ENCODE measurements at places on chromosomes 6 and 20.

DNA sequence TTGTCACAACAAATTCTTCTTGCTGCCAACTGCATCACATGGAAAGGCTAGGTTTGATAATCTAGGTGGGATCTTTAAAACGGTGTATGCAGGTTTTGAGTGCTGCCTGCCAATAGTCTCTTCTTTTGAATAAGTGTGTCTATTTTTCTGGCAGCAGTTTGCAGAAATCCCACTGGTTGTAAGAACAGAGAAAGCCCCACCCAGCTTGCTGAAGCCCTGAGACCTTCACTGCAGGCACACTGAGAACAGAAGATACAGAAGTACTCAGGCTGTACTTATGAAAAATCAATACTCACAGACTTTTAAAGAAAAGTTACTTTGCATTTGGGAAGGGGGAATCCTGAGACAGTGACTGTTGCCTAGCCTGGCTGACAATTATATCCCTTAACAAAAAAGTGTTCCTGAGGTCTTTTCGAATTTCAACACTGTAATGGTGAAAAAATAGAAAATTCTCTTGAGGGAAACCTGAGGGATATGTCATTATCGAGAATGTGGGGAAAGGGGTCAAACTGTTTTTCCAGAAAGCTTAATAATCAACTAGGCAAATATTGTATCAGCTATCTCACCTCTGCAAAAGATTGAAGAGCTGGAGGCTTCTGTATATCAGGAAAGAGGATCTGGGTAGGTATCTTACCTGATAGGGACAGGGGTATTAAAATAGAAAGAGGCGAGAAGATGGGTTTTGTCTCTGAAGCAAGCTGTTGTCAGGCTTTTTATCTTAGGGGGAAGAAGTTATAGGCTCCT lies 199.9 kb downstream of the LRFN2 start:
- no peak overlapping the region for H3K27ac ChIP-seq
- H3K36me3 ChIP-seq, result no peaks in the 10 kb centered on the region
- no peaks in the 10 kb centered on the region for H3K4me1 ChIP-seq
- no peak overlapping the region for H3K4me3 ChIP-seq

GRCh38 chr20:38534756-38535155 lies 46.2 kb upstream of the ADIG start:
- no peaks in the 10 kb centered on the region for H3K27me3 ChIP-seq
- H3K4me3 ChIP-seq, result no peak overlapping the region
- no peak for DNase-seq

- H3K27ac ChIP-seq, result no peak overlapping the region
- no peaks in the 10 kb centered on the region for H3K36me3 ChIP-seq
- H3K27me3 ChIP-seq, result no peaks in the 10 kb centered on the region
- no peaks in the 10 kb centered on the region for H3K4me1 ChIP-seq
Measured at GRCh38 chr20:34334654-34335407, 28.2 kb upstream of the ITCH start.

- H3K4me3 ChIP-seq, result no peak overlapping the region
- DNase-seq, result no peak
- H3K4me1 ChIP-seq, result 0 out of 2 replicates have a peak, but pooled peaks cover 2% of the 10 kb centered on the region
Measured at GRCh38 chr6:45613656-45614055, 235.9 kb upstream of the SUPT3H start.

DNA sequence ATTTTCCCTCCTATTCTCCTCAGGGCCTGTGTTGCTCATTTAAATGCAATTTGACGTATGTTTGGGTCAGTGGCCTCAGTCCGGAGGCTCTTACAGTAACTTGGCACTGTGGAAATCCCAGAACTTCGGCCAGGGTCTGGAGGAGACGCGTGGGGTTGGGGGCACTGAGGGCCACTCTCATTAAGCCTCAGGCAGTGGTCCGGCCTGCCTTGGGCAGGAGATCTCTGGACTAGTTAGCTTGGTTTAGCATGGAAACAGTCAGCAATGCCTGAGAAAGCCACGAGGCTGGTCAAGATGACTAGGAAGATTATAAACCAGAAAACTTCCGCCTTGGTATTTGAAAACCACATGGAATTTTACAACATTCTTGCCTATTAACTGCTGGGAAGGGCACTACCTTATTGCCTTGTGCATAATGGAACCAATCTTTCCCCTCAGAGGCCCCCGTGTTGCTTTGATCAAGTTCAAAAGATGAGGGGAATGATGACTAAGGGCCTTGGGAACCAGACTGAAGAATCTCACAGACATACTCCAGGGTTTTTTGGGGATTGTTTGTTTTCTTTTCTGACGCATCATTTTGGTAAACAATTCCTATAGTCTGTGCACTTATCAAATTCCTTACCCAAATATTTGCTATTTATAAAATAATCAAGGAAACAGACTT lies 206.0 kb upstream of the PREP start:
- H3K4me1 ChIP-seq, result no peaks in the 10 kb centered on the region
- H3K27me3 ChIP-seq, result no peaks in the 10 kb centered on the region
- no peaks in the 10 kb centered on the region for H3K36me3 ChIP-seq
- DNase-seq, result no peak
- no peak overlapping the region for H3K27ac ChIP-seq

DNA sequence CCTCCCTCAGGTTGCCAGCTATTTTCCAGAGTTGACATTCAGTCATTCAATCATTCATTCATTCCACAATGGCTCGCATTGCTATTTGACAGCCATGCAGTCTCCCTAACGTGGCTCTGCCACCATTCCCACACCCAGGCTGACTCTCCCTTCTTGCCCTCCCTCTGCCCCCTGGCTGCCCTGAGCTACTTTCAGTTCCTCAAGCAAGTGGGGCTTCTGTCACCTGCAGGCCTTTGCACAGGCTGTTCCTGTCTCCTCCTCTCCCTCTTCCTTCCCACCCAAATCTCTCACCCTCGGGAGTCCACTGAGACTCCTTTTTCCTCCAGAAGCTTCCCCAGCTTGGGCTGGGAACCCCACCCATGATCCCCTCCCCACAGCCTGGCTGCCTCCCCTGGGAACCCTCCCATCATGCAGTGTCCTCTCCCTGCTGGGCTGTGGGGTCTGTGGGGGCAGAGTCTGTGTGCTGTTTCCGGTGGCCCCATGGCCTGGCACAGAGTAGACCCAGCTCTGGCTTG lies 2.6 kb downstream of the PACSIN1 start:
- H3K27ac ChIP-seq, result no peak overlapping the region
- H3K4me3 ChIP-seq, result no peak overlapping the region
- DNase-seq, result no peak
- H3K4me1 ChIP-seq, result 0 out of 2 replicates have a peak, but pooled peaks cover 2% of the 10 kb centered on the region

- H3K4me3 ChIP-seq, result no peak overlapping the region
- H3K27me3 ChIP-seq, result no peaks in the 10 kb centered on the region
- no peak for DNase-seq
- H3K36me3 ChIP-seq, result no peaks in the 10 kb centered on the region
Measured at GRCh38 chr6:6328451-6328850, 8.0 kb upstream of the F13A1 start.

DNA sequence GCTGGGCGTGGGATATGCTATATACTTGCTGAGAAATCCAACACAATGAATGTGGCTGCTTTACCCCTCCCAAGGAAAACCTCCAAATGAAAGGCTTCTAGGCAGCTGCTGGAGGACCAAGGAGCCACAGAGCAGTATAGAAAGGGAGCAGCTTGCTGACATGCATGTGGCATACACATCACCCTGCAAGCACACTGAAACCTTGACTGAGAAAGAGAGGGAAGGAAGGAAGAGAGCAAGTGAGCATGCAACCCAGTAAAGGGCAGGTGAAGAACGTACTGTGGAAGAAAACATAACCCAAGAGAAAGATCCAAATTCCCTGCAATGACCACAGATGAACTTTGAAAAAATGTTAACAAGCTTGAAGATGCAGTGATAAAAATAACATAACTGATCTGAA lies 543.0 kb downstream of the KIF16B start:
- no peaks in the 10 kb centered on the region for H3K36me3 ChIP-seq
- H3K4me3 ChIP-seq, result no peak overlapping the region
- no peak overlapping the region for H3K27ac ChIP-seq
- no peak for DNase-seq
- H3K27me3 ChIP-seq, result no peaks in the 10 kb centered on the region
- peaks cover 5% of the 10 kb centered on the region for H3K4me1 ChIP-seq

DNA sequence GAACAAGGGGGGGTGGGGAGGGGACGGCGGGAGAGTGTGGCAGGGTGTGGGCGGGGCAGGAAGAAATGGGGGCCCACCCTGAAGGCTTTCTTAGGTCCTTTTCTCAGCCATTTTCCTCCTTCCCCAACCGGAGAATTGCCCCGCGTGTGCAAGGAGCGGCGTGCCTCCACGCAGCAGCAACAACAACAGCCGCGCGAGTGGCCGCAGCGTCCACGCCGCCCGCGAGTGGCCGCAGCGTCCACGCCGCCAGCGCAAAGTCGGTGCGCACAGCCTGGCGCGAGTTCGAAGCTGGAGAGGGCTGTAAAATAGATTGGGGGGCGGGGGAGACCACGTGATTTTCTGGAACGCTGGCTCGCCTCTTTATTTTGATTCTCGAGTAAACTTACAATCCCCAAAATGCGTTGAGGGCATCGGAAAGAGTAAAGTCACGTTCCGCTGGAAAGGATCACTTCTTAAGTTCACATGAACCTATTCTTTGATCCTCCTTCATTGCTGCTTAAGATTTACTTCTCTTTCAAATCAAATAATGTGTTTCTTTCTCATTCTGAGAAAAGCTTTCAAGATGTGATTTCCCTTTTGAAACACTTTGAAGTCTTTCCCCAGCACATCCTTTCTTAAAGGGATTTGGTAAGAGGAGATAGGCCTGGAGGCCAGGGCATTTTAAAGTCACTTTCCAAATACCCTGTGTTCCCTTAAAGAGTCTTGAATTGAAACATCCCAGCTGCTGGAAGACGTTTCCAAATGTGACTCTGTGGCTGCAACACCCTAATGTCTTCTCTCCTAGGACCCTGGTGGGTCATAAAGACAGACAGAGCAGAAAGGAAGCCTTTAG lies 66.7 kb upstream of the ZNF217 start:
- H3K4me3 ChIP-seq, result peak overlapping the region; percentile 1
- H3K36me3 ChIP-seq, result no peaks in the 10 kb centered on the region
- H3K4me1 ChIP-seq, result peaks cover 2% of the 10 kb centered on the region
- no peak for DNase-seq
- no peak overlapping the region for H3K27ac ChIP-seq

- H3K36me3 ChIP-seq, result no peaks in the 10 kb centered on the region
- no peaks in the 10 kb centered on the region for H3K27me3 ChIP-seq
- H3K4me1 ChIP-seq, result no peaks in the 10 kb centered on the region
- DNase-seq, result no peak
- no peak overlapping the region for H3K4me3 ChIP-seq
Measured at GRCh38 chr20:4411744-4412143, 310.0 kb upstream of the PRND start.

GRCh38 chr6:57310817-57311157 lies 6.6 kb upstream of the PRIM2 start:
- no peak overlapping the region for H3K4me3 ChIP-seq
- no peaks in the 10 kb centered on the region for H3K36me3 ChIP-seq
- no peaks in the 10 kb centered on the region for H3K4me1 ChIP-seq
- no peaks in the 10 kb centered on the region for H3K27me3 ChIP-seq
- no peak for DNase-seq

DNA sequence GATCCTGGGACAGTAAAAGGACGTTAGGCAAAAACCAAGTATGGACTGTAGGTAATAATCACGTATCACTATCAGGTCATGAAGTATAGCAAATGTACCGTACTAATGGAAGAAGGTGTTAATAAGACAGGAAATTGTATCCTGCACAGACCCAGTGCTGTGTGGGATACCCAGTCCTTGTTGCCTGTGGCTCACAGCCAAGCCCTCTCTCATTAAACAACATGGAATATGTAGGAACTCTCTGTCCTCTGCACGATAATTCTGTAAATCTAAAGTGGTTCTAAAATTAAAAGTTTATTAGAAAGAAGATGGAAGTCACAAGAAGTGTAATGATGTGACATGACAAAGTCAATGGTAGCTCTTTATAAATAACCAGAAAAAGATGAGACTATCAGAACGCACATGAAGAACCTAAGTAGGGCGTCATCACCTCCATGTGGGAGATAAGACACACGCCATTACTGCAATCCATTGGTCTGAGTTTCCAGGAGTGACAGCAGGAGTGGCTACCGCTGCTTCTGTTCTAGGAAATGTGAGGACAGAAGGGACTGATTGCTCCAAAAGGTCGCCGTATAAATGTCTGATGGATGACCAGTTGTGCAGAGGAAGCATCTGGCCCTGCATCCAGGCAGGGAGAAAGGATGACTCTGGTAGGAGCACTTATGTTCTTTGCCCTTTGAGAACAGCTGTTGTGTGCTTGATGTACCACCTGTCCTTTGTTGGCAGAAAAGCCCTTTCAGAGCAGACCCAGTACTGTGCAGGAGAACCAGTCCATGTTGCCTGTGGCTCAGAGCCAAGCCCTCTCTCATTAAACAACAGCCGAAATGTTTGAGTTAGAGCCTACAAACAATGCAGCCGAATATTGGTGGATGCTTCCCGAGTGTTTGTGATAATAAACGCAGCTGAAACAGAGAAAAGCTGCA lies 125.6 kb downstream of the FIG4 start:
- no peaks in the 10 kb centered on the region for H3K4me1 ChIP-seq
- no peaks in the 10 kb centered on the region for H3K27me3 ChIP-seq
- no peak for DNase-seq
- H3K36me3 ChIP-seq, result no peaks in the 10 kb centered on the region
- H3K4me3 ChIP-seq, result no peak overlapping the region

DNA sequence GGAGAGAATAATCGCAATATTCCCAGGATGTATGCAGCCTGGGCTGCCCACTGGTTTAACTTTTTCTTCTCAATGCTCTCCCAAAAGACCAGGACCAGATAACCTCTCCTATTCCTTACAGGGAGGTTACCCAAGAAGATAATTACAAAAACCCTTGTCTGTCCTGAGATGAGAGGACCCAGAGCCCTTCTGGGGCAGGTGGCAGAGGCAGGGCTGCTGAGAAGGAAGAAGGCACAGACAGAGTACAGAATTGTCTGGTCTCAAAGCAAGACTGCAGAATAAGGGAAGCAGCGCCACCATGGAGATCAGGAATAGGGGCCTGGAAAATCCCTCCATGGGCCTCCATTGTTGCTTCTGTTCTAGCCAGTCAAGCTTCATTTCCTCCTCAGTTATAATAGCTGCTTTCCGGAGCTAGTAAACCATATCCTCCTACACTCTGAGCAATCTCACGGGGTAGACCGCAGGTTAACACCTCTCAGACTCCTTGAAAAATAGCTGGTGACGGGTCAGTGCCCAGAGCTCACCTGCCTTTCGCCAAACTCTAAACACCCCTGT lies 463 bp upstream of the HLA-DMB start:
- no peak overlapping the region for H3K27ac ChIP-seq
- no peaks in the 10 kb centered on the region for H3K36me3 ChIP-seq
- H3K4me1 ChIP-seq, result no peaks in the 10 kb centered on the region
- no peak overlapping the region for H3K4me3 ChIP-seq
- no peaks in the 10 kb centered on the region for H3K27me3 ChIP-seq

DNA sequence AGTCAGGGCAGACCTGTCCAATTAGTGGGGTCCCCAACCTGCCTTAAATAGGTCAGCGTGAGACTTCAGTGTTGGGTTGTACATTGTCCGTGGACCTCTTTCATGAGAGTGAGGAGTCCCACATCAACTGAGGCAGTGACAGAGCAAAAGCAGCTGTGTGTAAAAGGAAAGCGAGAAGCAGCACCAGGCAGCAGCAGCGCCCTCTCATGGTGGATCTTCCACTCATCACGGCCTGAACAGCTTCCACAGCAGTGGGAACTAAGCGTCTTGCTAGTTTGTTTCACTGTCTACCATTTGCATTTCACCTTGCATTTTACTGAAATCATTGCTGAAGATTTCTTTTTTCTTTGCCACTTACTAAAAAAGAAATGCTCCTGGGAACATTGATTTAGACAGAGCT lies 333.8 kb downstream of the PKHD1 start:
- H3K27ac ChIP-seq, result no peak overlapping the region
- H3K4me1 ChIP-seq, result no peaks in the 10 kb centered on the region
- H3K4me3 ChIP-seq, result no peak overlapping the region
- H3K36me3 ChIP-seq, result no peaks in the 10 kb centered on the region
- peak; percentile 47 for DNase-seq

- no peak for DNase-seq
- H3K27ac ChIP-seq, result no peak overlapping the region
- no peak overlapping the region for H3K4me3 ChIP-seq
- no peaks in the 10 kb centered on the region for H3K36me3 ChIP-seq
Measured at GRCh38 chr6:32558426-32559057, 28.5 kb upstream of the HLA-DRB5 start.

Data from iPS DF 6.9 (cell line).